Small intestine (tissue), 16 donors: ENCODE measurements at places on chromosomes 6 and 20. TPM values are rescaled to one million over a fixed set of nuclear protein-coding genes. Genes with fewer than 3 reads are reported as not detected.

The SCUBE3 gene
- 3.0 TPM for polyA plus RNA-seq

DNA sequence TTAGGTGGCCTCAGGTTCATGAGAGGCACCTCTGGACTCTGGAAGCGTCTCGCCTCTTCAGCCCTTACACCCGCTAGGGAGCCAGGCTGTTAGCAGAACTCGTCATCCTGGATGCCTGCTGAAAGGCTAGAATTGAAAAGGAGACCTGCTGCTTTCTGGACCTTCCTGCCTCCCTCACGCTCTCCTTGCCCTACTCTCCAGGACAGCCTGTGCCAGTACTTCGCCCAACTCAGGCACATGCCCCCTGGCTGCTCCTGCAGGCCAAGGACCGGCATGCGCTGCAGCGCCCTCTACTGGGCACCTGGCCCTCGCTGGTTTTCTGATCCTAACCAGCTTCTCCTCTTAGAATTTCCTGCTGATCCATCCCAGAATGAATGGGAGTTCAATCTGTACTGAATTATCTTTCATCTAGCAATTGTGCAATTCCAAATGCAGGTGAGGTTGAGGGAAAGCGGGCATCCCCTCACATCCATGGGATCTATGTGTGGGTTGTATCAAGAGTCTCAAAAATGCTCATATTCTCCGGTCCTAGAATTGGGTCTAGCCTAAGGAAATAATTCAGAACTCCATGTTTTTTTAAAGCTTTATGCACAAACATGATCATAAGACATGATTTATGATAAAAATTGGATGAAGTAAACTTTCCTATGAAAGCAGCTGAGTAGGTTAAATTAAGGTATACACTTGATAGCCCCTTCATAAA, 78.0 kb downstream of the PTPN1 start:
- peak; percentile 55 for DNase-seq
- no peaks in the 10 kb centered on the region for H3K27me3 ChIP-seq
- no peak overlapping the region for H3K4me3 ChIP-seq
- peaks cover 10% of the 10 kb centered on the region for H3K36me3 ChIP-seq
- H3K4me1 ChIP-seq: no peaks in the 10 kb centered on the region

DNA sequence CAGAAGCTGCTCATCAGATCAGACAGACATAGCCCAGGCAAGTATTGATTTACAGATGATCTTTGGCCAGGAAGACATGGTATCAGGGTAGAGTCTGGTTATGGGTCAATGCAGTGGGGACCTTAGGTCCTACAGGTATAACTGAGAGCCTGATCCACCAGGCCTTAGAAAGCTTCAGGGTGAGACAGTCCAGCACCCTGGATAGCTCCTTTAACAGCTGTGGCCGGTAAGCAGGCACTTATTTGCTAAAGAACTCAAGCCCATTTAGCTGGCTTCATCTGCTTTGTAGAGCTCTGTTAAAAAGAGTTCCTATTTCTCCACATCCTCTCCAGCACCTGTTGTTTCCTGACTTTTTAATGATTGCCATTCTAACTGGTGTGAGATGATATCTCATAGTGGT, 39.6 kb downstream of the ESR1 start:
- no peaks in the 10 kb centered on the region for H3K36me3 ChIP-seq
- no peaks in the 10 kb centered on the region for H3K27me3 ChIP-seq
- no peak overlapping the region for H3K27ac ChIP-seq

- H3K27ac ChIP-seq: peak overlapping the region; percentile 25
- no peaks in the 10 kb centered on the region for H3K27me3 ChIP-seq
- H3K36me3 ChIP-seq: no peaks in the 10 kb centered on the region
- no peak overlapping the region for H3K4me3 ChIP-seq
Measured at GRCh38 chr6:111591370-111591900, 14.2 kb downstream of the TRAF3IP2 start.

GRCh38 chr20:45765307-45765875, 26.3 kb downstream of the WFDC3 start:
- DNase-seq: no peak
- H3K4me1 ChIP-seq: no peaks in the 10 kb centered on the region
- H3K4me3 ChIP-seq: no peak overlapping the region
